Activated CD4-positive, alpha-beta T cell treated with anti-CD3 and anti-CD28 coated beads, Interleukin-2, amount 10 ng/mL, durations not matched to agents 7 days and 5 days (primary cell): ENCODE measurements at places on chromosomes 4 and X. TPM values are rescaled to one million over a fixed set of nuclear protein-coding genes. Genes with fewer than 3 reads are reported as not detected.

The MAGEA10 gene
- total RNA-seq = not detected

The CLDN2 gene
- total RNA-seq = not detected

The PABPC4L gene
- not detected for total RNA-seq

The TLL1 gene
- not detected for total RNA-seq

The NKX6-1 gene
- not detected for total RNA-seq

The PABPC1L2B gene
- not detected for total RNA-seq
